ENCODE measurements at places on chromosomes 2 and 18.

- DNase-seq: no peak
These were observed 2.1 kb downstream of the POMC start for GRCh38 chr2:25165992-25166875.

DNA sequence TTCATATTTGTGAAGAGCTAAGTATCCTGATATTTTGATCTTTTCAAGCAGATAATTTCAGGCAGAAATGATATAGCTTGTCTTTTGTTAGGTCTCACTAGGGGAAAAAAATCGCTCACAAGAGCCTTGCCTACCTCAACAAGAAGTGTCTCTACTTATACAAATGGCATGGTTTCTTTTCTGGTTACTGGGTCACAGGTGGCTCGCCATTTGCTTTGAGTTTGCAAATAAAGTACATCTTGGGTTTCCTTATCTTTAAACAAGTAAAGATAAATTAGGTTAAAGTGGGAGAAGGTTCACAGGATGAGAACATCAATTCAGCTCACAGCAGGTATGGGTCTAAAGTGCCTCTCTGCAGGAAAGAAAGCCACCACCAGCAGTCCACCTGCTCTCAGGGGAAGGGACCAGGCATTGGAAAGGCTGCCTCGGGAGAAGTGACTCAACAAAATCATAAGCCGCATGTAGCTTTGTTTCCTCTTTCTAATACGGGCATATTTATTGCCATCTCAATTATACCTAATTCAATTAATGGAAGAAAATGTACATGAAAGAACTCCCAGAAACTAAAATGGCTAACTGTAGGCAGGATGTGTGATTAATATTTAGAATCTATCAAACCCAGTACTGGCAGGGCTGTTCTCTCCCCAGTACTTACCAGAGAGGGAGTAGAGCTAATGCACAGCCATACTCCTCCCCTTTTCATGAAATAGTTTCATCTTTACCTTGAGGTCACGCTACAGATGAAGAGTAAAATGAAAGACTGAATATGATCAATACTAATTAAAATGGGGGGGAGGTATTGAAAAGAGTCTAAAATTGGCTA is 28.3 kb downstream of the CDC42EP3 start:
- DNase-seq: no peak

- DNase-seq: no peak
These were observed 197.4 kb upstream of the FAM98A start for GRCh38 chr2:33796511-33796910.

DNA sequence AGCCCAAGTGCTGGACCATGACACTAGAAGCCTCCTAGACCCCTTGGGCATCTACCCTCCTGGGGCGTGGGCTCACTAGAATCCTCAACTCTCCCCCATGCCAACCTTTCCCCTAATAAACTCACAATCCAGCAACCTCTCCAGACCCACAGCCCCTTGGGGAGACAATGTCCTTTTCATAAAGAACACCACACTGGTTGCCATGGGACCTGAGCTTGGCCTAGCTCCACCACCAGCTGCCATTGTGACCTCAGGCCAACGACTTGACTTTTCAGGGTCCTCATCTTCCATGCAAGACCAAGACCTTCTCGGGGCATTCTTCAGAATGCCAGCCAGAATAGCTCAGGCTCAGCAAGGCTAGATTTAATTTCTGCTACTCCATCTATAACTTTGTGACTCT is 128.1 kb upstream of the NPAS2 start:
- no peak for DNase-seq

Data from fibroblast of mammary gland (primary cell).